Epithelial cell of proximal tubule (primary cell): ENCODE measurements at places on chromosomes 13 and 19. TPM values are rescaled to one million over a fixed set of nuclear protein-coding genes. Genes with fewer than 3 reads are reported as not detected.

The VSTM1 gene
- 0.75 TPM in 1 of 2 replicates, not detected in the other for total RNA-seq

The ABCC4 gene
- total RNA-seq: 33.4 and 40.7 TPM in 2 replicates

The ERICH4 gene
- not detected in 2 replicates for total RNA-seq

The IGSF23 gene
- total RNA-seq: 0.12 TPM in 1 of 2 replicates, not detected in the other

The PRTN3 gene
- not detected in 2 replicates for total RNA-seq

The ACER1 gene
- total RNA-seq: not detected in 2 replicates

The SLITRK6 gene
- not detected in 2 replicates for total RNA-seq

The SIGLEC11 gene
- not detected in 2 replicates for total RNA-seq

The TMEM255B gene
- total RNA-seq: 6.9 and 7.4 TPM in 2 replicates

The FUT2 gene
- 0.52 and 0.58 TPM in 2 replicates for total RNA-seq

The SHC2 gene
- total RNA-seq: 0.07 and 2.1 TPM in 2 replicates

The ATP4A gene
- total RNA-seq: not detected in 2 replicates

The ZNF787 gene
- 19.6 and 23.4 TPM in 2 replicates for total RNA-seq

- no peak for DNase-seq
Observed at GRCh38 chr13:112141643-112142400, 74.9 kb downstream of the SOX1 start.

GRCh38 chr13:22232186-22232585 is 561.3 kb downstream of the FGF9 start:
- DNase-seq: no peak

DNA sequence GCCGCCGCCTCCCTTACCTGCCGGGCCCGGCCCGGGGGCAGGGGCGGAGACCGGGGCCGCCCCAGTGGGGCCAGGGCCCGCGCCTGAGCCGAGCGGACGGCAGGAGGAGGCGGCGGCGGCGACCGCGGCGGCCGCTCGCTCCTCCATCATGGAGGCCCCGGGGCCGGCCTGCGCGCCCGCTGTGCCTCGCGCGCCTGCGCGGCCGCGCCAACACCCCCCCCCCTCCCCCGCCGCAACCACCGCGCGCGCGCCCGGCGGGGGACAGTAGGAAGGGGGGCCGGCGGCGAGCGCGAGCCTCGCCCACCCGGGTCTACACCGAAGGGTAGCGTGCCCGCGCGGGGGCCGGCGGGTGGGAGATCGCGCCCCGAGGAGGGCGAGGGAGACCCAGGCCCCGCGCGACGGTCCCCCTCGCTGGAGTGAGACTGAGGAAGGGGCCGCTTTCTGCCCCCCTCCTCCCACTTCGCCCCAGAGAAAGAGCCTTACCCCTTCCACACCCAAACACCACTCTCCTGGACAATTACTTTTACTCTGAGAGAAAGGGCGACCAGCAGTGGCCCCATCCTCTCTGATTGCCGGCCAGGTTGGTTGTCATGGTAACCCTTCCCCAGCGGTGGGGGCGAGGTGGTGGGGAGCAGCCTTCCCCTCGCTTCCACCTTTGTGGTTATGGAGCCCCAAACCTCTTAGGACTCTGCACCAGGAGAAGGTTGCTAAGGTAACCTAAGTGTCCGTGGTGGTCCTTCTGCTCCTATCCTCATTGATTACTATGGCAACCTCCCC is at the start of gene STRN4:
Gene STRN4, minus strand, starts transcription at position 170 of the 777 bp plus-strand sequence. Its CDS starts 20 bp downstream, at position 150.
- no peak for DNase-seq

GRCh38 chr13:106499113-106499512 is 36.3 kb downstream of the EFNB2 start:
- DNase-seq: no peak

- no peak for DNase-seq
Observed at GRCh38 chr19:41321600-41322270, 11.8 kb downstream of the CCDC97 start.

- no peak for DNase-seq
Observed at GRCh38 chr13:97976610-97977521, 23.4 kb downstream of the IPO5 start.

- DNase-seq: peak; percentile 76
Observed at GRCh38 chr19:41339936-41340335, 13.8 kb downstream of the TGFB1 start.

DNA sequence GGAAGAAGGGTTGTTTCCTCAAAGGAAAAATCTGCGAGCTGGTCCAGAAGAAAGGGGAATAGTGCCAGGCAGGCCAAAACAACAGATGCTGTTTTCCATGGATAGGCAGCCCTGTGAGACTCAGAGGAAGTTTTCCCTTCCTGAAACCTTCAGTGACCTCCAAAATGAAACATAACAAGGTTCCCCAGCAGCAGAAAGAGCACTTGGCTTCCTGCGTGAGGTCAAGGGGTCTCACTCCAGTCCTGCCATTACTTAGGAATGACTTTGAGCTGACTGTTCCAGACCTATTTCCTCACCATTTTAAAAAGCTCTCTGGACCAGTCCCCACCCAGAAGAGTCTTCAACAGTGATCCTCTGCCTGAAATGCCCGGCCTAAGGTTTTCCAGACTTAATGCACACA is 104.6 kb upstream of the IPO5 start:
- no peak for DNase-seq

- DNase-seq: no peak
Observed at GRCh38 chr19:19500975-19501644, 14.2 kb downstream of the TSSK6 start.

- DNase-seq: no peak
Observed at GRCh38 chr19:34471906-34472700, 9.5 kb upstream of the WTIP start.

GRCh38 chr13:43482026-43482425 is 304.7 kb downstream of the ENOX1 start:
- DNase-seq: no peak

DNA sequence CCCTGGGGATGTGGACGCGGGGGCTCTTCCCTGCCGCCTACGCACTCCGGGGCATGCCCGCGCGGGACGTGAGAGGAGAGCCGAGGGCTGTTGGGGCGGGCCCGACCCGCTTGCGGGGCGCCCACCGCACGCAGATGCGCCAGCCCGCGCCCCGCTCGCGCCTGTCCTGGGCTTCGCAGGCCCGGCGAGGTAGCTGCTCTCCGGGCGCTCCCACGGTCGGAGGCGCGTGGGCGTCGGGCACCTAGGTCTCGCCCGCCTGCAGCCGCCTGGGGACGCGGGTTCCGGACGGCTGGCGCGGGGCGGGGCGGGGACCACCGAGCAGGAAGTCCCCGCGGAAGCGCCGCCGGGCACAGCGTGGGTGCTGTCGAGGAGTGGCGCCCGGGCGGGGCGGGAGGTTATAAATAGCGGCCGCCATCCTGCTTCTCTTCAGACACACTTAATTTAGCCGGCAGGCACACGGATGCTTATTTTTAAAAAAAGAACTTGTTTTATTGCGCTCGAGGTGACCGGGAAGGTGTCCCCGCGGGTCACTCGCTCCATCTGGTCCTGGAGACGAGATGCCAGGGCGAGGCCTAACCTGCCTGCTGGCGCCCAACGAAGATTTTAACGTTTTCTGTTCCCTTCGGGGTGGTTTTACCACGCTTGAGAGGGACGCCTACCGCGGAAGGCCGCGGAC is 561 bp upstream of the GJA3 start:
- DNase-seq: no peak

- peak; percentile 29 for DNase-seq
Observed at GRCh38 chr19:46068345-46069258, 27.8 kb upstream of the IGFL4 start.

- DNase-seq: no peak
Observed at GRCh38 chr19:47241919-47242577, 11.0 kb upstream of the BBC3 start.

GRCh38 chr19:8552810-8553209 is 24.4 kb downstream of the MYO1F start:
- DNase-seq: no peak

GRCh38 chr13:55263045-55263444 is 1877.7 kb upstream of the PRR20A start:
- DNase-seq: no peak

GRCh38 chr19:15251749-15252397 is 19.6 kb upstream of the EPHX3 start:
- DNase-seq: no peak

DNA sequence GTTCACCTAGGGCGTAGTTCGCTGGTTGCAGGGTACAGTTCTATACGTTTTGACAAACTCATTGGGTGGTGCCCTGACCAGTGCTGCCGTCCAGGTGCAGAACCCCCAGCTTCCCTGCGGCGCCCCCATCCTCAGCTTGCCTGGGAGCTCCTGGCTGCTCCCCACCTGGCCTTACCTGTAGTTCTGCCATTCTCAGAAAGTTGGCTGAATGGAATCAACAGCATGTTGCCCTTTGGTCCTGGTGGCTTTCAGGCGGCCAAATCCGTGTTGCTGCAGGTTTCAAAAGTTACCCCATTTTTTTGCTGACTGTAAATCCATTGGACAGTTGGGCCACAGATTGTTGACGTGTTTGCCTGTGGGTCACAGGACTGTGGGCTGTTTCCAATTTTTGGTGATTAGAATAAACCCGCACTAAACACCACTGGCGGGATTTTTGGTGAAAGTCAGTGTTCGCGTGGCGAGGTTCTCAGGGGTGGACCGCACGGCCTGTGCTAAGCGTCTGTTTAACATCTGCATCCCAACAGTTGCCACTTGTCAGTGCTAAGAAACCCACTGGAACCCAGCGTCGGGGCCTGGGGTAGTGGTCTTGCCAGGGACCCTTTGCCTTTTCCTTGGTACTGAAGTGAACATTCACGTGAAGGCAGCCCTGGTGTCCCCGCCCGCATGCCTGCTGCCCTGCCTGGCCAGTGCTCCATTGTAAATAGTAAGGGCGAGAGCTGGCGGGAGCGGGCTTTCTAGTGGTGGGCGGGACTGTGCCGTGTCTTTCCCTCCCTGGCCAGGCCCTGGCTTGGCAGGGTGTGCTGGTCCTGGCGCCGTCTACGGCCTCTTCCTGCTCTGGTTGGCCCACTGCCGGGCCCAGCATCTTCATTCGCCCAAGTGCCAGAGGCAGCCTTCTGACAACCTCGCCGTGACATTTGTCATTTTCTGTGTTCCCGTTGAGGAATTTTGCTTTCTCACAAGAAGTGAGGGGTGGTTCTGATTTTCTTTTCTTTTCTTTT is 3.3 kb downstream of the DOT1L start:
- DNase-seq: no peak

DNA sequence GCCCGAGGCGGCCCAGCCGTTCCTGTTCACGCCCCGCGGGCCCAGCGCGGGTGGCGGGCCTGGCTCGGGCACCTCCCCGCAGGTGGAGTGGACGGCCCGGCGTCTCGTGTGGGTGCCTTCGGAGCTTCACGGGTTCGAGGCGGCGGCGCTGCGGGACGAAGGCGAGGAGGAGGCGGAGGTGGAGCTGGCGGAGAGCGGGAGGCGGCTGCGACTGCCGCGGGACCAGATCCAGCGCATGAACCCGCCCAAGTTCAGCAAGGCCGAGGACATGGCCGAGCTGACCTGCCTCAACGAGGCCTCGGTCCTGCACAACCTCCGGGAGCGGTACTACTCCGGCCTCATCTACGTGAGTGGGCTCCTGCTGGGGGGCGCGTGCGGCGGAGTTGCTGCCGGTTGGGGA is 7.0 kb downstream of the MYH14 start:
- no peak for DNase-seq

- DNase-seq: no peak
Observed at GRCh38 chr19:947707-948539, 22.1 kb downstream of the ARID3A start.

GRCh38 chr19:8116437-8117293 is 32.7 kb downstream of the FBN3 start:
- DNase-seq: no peak

DNA sequence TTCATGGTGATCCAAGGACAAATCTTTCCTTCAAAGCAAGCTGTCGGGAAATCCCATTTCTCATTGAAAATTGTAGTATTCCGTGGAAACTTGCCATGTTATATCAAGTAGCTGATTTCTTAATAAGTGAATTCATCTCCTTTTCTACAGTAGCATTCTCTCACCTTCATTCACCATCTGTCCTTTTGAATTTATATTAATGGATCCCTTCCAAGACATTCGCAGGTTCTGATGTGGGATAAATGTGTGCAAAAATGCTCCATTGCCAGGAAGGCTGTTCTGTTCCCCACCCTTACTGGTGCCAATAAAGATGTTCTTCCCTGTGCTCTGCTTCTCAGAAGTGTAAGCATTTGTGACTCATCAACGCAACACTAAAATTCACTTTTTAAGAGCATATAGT is 36.2 kb downstream of the AMER2 start:
- no peak for DNase-seq

- DNase-seq: no peak
Observed at GRCh38 chr13:48222358-48223301, 10.4 kb upstream of the ITM2B start.

- no peak for DNase-seq
Observed at GRCh38 chr13:97873398-97873797, 80.1 kb upstream of the IPO5 start.

- no peak for DNase-seq
Observed at GRCh38 chr13:48400090-48400694, 12.7 kb downstream of the LPAR6 start.

- no peak for DNase-seq
Observed at GRCh38 chr13:34167347-34167746, 349.4 kb downstream of the RFC3 start.

GRCh38 chr19:13117176-13117771 is 734 bp upstream of the TRMT1 start:
- no peak for DNase-seq

DNA sequence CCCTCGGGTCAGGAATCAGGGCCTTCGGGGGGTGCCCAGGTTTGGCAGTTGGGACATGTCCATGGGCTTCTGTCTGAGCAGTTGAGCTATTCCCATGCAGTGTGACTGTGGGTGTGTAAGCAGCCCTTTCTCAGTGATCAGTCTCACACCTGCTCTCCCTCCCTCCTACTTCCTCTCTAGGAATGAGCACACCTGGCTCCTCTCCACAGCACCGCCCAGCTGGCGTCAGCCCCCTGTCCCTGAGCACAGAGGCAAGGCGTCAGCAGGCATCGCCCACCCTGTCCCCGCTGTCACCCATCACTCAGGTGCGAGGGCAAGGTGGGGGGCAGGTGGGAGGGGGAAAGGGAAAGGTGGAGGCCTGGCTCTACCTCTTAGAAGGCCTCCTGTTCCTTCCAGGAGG is 25.9 kb downstream of the COMP start:
- DNase-seq: no peak

DNA sequence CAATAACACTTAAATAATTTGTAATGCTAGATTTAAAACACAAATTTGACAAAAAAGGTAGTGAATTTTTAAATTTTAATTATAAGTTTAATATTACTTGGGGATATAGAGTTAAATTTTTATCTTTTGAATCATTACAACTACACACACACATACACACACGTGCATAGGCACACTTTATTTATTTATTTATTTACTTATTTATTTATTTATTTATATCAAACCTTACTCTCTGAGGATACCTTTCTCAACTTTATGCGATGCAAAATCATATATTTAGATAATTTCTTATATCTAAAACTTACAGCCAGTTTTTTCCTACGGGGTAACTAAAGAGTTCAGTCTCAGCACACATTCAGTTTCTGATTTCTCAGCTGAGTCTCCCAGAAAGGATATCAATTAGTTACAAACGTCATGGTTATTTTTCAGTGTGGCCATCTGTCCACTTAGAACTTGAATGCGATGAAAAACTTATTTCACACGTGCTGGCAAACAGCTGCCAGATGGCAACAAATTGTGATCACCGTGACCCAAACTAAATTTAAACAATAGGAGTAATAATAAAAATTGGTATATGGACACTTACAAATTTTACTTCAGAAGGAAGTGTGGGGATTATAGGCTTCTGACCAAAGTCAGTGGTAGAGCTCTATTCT is 683.1 kb upstream of the PRR20A start:
- DNase-seq: no peak

GRCh38 chr13:65095161-65096082 is 2134.7 kb downstream of the PCDH9 start:
- DNase-seq: no peak
